ENCODE measurements at places on chromosomes 11 and 22.

- DNase-seq = no peak
These were observed 210.7 kb downstream of the NELL1 start for GRCh38 chr11:20880094-20880493.

- DNase-seq = no peak
These were observed 60.9 kb downstream of the TRIM44 start for GRCh38 chr11:35723493-35723892.

DNA sequence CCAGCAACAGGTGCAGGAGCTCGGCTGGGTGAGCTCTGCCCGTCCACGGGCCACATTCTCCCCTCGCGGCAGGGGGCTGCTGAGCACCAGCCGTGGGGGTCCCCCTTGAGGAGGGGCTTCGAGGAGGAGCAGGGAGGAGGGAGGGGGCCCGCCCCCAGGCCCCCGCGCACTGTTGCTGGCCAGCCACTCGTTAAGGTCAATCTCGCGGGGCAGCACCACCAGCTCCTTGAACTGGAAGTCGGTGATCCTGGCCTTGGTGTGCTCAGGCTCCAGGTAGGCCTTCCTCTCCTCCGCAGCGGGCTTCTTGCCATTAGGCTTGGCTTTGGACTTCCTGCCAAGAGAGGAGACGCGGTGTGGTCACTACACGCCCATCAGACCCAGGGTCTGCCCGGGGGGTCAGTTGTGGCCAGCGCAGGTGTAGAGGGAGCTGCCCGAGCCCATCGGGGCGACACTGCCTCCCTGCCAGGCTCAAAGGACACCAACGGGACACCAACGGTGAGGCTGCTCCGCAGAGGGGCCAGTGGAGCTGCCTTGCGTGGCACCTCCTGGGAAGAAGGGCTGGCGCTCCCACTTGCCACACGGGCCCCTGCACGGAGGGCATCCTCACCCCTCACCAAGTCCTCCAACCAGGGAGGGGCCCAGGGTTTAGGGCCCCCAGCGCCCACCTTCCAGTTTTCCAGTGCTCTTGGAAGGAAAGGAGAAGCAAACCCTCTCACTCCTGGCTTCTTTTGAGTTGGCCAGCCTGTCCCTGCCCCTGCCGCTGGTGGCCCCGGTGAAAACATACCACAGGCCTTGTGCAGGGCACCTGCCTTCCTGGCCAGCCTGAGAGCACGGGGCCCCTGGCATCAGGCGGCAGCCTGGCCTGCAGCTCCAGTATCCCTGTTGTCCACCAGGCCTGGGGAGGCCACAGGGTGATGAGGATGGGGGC, 5.8 kb downstream of the MOB2 start:
- DNase-seq = no peak

- no peak for DNase-seq
These were observed 20.8 kb downstream of the KRTAP5-6 start for GRCh38 chr11:1717745-1718144.

- no peak for DNase-seq
These were observed 88.1 kb upstream of the GAL start for GRCh38 chr11:68596231-68596630.

- no peak for DNase-seq
These were observed 81.0 kb upstream of the SNX19 start for GRCh38 chr11:130997278-130997677.

GRCh38 chr11:116731097-116731761, 41.6 kb downstream of the BUD13 start:
- peak; percentile 48 for DNase-seq

GRCh38 chr11:17188675-17189074, 19.1 kb downstream of the PIK3C2A start:
- no peak for DNase-seq

GRCh38 chr11:13009476-13009920, 382 bp downstream of the RASSF10 start:
- DNase-seq = no peak

- DNase-seq = no peak
These were observed 154.2 kb downstream of the ATG16L2 start for GRCh38 chr11:72968390-72968789.

DNA sequence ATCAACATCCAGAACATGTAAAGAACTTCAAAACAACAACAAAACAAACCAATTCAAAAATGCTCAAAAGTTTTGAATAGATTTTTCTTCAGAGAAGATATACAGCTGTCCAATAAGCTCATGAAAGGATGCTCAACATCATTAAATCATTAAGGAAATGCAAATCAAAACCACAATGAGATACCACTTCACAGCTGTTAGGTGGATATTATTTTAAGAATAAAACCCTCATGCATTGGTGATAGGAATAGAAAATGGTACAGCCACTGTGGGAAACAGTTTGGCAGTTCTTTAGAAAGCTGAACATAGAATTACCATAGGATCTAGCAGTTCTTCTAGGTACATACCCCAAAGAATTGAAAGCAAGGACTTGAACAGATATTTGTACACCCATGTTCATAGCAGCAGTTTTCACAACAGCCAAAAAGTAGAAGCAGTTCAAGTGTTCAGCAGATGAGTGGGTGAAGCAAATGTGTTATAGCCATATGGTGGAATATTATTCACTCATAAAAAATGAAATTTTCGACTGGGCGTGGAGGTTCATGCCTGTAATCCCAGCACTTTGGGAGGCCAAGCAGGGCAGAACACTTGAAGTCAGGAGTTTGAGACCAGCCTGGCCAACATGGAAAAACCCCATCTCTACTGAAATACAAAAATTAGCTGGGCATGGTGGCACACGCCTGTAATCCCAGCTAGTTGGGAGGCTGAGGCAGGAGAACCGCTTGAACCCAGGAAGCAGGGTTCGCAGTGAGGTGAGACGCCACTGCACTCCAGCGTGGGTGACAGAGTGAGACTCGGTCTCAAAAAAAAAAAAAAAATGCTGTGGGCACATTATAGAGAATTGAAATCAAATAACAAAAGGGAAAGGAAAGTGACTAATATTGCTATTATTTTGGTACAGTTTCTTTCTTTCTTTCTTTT, 42.9 kb downstream of the CBL start:
- DNase-seq = no peak

DNA sequence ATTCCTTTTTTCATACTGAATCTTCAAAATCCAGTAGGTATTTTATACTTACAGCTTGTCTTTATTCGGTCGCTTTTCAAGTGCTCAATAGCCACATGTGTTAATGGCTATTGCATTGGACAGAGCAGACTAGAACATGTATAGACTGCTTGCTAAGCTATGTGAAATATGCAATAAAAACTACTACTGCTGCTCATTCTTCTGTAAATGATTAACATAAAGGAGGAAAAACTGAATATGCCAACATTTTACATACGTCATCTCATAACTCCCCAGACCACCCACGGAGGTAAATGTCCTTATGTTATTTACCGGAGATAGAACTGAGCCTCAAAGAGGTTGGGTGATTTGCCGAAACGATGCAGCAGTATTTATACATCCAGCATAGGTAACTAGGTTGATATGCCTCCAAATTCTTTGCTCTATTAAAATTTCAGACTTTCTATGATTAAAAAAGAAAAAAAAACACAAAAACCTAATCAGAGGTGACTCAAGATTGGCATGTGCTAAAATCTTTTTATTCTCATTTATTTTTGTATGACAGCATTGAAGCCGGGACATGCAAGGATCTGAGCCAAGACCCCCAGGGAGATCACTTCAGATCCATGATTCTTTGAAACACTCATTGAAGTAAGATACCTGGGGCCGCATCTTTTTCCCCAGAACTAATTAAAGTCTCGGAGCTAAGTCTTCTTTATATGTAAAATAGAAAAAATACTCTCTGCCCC, 78.5 kb upstream of the OR5AK2 start:
- no peak for DNase-seq

GRCh38 chr11:132858223-132858622, 674.1 kb downstream of the OPCML start:
- DNase-seq = no peak

GRCh38 chr11:64614917-64615316, 23.9 kb downstream of the SLC22A12 start:
- no peak for DNase-seq

DNA sequence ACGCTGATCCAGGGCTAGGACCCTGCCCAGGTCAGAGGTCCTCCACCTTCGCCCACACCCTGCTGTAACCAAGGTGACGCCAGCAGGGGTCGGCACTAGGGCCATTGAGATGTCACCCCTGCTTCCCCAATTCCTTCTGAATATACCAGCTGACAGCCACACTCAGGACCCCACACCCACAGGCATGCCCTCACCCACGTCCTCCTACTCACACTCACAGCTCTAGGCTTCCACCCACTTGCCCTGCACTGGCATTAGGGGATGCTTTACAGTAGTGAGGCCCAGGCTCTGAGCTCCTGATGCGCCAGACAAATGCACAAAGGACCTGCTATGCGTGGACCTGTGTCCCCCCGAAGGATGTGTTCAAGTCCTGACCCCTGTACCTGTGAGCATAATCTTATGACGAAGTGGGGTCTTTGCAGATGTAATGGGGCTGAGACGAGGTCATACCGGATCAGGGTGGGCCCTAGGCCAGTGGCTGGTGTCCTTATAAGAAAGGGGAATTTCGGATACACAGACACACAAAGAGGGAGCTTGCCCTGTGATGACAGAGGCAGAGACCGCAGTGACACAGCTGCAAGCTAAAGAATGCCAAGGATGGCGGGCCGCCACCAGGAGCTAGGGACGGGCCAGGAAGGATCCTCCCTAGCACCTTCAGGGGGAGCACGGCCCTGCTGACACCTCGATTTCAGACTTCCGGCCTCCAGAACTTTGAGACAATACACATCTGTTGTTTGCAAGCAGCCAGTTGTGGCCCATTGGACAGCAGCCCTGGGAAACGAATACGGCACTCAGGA, 11.2 kb downstream of the WNT11 start:
- DNase-seq = no peak

- DNase-seq = peak; percentile 68
These were observed 224.0 kb upstream of the NARS2 start for GRCh38 chr11:78798663-78799062.

DNA sequence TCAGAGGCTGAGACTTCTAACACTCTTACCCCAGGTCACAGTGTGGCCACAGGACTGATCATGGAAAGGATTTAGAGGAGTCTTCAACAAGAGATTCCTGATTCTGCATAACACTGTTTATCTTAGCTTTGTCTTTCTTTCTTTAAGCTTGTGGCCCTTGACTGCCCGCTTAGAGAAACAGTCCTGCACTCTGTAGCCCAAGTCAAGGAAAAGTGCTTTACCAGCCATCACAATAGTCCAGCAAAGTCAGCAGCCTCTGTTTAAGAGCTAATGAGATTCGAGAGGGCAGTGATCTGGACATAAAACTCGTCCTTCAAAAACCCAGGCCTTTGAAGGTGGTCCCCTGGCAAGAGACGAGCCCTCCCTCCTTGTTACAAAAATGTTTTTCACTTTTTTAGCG, 30.0 kb downstream of the PRDM10 start:
- DNase-seq = no peak

- DNase-seq = no peak
These were observed 32.2 kb upstream of the OAF start for GRCh38 chr11:120178561-120179056.

- DNase-seq = no peak
These were observed 46.4 kb downstream of the RAB30 start for GRCh38 chr11:83025267-83025704.

DNA sequence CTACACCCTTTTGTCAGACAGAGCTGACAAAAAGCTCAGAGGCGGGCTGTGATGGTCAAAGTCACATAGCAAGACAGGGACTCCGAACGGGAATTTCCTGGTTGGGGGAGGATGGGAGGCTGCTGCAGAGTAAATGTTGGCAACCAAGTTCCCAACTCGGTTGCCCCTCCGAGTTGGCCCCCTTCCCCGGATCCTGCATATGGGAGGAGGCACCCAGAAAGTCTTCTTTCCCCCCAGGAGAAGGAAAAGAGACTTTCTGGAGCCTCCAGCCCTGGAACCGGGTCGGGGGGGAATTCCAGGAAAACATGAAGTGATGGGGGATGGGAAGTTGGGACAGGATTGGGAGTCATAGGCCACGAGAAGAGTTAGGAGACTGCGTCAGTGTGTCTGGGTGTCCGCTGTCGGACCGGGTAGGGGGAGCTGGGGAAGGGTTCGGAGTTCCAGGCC, 614 bp downstream of the SELENOM start:
- no peak for DNase-seq

GRCh38 chr11:47109727-47110246, 66.9 kb downstream of the ARFGAP2 start:
- no peak for DNase-seq

DNA sequence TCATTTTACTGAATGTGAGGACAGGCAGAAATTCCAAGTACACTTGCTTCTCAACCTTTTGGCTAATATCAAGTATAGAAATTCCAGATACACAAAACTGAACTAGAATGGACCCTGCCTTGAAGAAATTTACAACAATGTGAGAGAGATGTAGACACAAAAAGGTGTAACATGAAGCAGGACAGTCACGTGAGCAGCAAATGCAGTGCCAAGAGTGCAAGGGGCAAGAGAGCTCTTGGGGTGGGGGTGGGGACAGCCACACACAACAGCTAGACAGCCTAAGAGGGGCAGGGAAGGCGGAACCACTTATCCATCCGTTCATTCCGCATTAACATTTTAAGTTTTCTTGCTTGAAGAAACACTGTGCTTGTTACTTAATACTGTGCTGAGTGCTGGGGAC, 28.9 kb downstream of the PLEKHA7 start:
- DNase-seq = no peak

GRCh38 chr11:63952570-63952969, 13.8 kb downstream of the NAA40 start:
- no peak for DNase-seq

- DNase-seq = peak; percentile 18
These were observed at the start of gene SCN3B for GRCh38 chr11:123654566-123655081. Gene SCN3B (minus strand): TSS chr11:123654624. CDS start chr11:123653801, 823 bp downstream.

- DNase-seq = no peak
These were observed 20.2 kb downstream of the RTN4RL2 start for GRCh38 chr11:57480409-57481137.

- no peak for DNase-seq
These were observed 275.0 kb downstream of the FAM76B start for GRCh38 chr11:95514416-95515110.

DNA sequence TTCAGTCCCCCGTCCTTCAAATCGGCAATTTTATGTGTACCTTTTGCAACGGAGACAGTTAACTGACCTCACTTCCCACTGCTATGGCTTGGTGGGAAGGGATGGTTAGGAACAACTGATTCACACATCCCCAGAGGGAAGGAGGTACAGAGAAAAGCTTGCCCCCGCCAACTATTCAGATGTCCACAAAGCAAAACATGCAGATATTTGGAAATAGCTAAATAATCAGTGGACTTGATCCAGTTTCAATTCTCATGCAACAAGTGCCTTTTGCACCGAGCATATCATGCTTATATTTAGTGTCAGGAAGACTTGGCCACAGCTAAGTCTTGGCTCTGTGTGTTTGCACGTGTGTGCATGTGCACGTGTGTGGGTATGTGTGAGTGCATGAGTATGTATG, 144.6 kb downstream of the SNX19 start:
- DNase-seq = no peak

GRCh38 chr22:25076336-25076735, 123.3 kb upstream of the CRYBB3 start:
- DNase-seq = no peak

Measured in C1 segment of cervical spinal cord (tissue), 14 donors.